ENCODE measurements at places on chromosomes 7 and 10. TPM values are rescaled to one million over a fixed set of nuclear protein-coding genes. Genes with fewer than 3 reads are reported as not detected.
A peak's percentile ranks its signal among the peaks of the same experiment; 100 is the strongest.

DNA sequence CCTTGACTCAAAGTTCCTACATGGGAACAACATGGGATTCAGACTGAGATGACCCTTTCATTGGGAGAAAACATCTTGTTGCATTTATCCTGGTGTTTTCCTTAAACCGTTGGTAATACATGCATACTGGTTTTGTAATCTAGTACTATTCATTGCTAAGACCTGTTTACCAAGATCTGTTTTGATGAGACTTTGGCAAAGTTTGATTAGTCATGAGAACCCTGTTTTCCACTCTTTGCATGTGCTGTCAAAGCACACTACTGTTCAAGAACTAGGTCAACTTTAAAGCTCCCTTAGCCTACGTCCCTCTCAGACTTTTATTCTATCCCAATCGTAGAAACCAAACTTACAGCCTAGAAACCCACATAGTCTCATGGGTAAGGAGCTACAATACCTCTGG is 650.9 kb downstream of the GATA3 start:
- no peak for DNase-seq

Gene MOGAT3
- polyA plus RNA-seq, result not detected

DNA sequence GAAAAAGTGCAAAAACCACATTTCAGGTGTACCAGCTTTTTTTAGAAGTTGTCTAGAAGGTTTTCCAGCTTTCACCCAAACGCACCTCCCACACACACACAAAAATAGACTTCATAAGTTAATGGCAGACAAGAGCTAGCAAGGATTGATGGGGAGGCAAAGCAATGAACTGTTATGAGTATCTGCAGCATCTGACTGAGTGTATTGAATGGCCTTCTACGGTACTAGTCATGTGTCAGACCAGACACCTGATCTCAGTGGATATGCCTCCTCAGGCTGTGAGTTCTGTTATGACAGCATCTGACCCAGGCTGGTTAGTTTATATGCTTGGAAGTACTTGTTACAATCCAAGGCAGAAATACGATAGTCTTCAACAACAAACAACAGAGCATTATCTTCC is 406.1 kb upstream of the AUTS2 start:
- no peak for DNase-seq

GRCh38 chr10:60315311-60315710 is 74.4 kb downstream of the ANK3 start:
- no peak for DNase-seq

Gene ARHGAP19
- 5.0 TPM for polyA plus RNA-seq

DNA sequence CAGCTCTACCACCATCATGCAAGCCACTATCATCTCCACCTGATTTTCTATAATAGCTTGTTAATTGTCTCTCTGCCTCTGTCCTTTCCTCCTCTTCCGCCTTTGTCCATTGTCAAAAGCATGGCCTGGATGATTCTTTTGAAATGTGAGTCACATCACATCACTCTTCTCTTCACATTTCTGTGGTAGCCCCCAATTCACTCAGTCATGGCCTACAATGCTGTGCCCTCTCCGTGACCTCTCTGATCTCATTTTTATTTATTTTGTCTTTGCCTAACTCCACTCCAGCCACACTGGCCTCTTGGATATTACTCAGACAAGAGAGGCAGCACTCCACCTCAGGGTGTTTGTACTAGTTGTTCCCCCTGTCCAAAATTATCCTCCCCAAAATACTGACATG is 4.9 kb upstream of the ABCB4 start:
- DNase-seq, result no peak

Gene CRPPA
- 0.66 TPM for polyA plus RNA-seq

Gene HKDC1
- 0.33 TPM for polyA plus RNA-seq

- peak; percentile 50 for DNase-seq
Observed at GRCh38 chr7:1028775-1029636, 15.3 kb upstream of the GPR146 start.

GRCh38 chr10:86553213-86553612 is 31.6 kb upstream of the WAPL start:
- DNase-seq, result no peak

- DNase-seq, result no peak
Observed at GRCh38 chr7:151853896-151854719, 22.8 kb downstream of the PRKAG2 start.
